ENCODE measurements at places on chromosomes 16 and 17.

GRCh38 chr16:73129455-73129854 lies 81.5 kb upstream of the ZFHX3 start:
- no peak for DNase-seq

DNA sequence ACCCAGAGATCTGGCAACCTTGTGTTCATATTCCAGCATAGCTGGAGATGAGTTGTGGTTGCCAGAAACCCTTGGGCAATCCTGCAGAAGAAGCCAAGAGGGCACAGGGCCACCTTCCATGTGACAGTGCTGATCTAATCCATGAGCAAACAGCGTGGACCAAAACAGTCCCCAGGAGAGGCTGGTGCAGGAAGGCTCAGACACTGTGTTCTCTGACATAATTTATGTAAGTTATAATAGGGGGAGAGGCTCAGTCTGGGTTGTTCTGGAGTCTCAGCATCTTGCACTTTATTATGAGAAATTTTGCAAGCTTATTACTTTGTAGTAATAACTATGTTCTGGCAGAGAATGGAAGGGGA lies 273.9 kb downstream of the HAPSTR1 start:
- DNase-seq, result no peak

DNA sequence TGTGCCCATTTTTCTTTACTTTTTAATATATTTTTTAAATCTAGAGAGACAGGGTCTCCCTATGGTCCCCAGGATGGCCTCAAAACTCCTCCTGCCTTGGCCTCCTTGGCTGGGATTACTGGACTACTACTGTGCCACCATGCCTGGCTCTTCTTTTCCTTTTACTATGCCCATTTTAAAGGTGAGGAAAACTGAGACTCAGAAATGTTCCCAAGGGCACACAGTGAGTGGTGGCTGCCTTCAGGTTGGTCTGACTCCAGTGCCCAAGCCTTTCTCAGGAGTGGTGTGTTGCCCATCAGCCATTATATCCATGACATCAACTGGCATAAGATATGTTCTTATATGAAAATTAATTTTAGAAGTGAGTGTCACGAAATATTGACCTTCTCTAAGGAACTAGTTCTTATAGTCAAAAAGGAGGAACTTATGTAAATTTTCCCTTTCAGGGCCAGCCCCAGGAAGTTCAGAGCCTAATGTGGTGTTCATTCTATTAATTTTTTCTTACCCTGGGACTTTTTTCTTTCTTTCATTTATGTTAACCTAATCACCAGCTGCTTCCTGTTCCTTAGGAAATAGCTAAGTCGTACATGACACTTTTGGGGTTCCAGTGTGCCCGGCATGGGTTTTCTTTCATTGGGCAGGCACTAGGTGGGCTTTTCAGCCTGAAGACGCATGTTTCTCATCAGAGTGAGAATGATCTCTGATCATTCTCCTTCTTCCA lies 17.9 kb upstream of the SPN start:
- no peak for DNase-seq

DNA sequence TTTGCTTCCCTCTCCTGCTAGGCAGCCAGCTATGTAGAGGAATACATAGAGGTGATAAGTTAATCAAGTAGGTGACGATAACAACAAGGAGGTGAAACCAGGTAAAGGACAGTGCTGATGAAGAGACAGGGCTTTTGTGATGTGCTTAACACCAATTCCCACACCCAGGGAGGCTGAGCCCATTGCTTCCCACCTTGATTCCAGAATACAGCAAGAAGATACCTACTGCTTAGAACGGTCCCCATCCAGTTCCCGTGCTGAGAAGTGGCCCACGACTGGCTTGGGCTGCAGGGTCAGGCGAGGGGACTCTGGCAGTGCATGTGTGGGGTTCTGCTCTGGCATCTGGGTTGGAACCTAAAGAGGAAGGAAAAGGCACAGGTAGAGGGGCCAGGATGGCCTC lies 16.1 kb upstream of the GFAP start:
- no peak for DNase-seq

Measured in activated T-cell treated with anti-CD3 and anti-CD28 coated beads for 1 hour (primary cell).